ENCODE measurements at places on chromosomes 11 and 22.

GRCh38 chr11:5626196-5626595 is 1.4 kb downstream of the TRIM34 start:
- DNase-seq, result no peak

DNA sequence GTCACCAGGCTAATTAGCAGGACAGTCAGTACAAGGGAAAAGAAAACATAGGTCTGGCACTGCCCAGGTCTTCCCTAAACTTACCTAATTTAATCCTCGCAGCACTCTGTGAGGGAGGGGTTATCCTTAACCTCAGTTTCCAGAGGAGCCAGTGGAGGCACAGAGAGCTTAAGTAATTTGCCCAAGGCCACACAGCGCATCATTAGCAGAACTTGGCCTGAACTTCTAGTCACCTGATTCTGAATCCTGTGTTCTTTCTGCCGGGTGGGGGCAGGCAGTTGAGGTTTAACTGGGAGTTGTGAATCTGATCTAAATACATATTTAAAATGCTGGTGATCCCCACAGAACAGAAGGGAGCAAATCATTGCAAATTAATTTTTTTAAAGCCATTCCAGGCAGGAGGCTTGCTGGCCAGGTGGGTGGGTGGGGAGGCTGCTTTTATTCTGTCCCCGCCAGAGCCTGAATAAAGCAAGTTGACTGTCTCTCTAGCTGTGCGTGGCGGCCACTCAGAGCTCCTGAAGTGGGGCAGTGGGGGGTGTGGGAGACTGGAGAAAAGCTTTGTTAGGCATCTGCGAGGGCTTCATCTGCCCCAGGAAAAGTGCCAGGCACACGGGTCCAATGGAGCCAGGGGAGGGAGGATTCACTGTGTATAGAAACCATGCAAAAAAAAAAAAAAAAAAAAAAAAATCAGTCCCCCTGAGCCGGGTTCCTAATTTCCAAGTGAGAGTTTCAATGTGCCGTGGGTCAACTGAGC is 66.1 kb downstream of the NFAM1 start:
- no peak for DNase-seq

DNA sequence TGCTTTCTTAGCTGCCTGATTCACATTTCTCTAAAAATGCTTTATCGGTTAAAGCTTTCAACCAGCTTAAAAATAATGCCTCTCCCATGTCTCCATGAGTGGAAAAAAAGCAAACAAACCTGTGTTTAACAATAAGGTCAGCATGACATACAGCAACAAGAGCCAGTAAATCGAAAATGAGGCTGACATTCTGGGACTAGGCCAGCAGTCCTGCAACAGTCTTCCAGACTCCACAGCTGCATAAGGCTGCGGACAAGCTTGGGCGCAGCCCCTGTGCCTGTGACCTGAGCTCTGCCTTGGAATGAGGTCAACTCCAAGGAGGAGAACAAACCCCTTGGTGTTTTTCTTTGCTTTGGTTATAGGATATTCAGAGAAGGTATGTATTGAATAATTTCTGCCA is 95.5 kb downstream of the PGR start:
- no peak for DNase-seq

DNA sequence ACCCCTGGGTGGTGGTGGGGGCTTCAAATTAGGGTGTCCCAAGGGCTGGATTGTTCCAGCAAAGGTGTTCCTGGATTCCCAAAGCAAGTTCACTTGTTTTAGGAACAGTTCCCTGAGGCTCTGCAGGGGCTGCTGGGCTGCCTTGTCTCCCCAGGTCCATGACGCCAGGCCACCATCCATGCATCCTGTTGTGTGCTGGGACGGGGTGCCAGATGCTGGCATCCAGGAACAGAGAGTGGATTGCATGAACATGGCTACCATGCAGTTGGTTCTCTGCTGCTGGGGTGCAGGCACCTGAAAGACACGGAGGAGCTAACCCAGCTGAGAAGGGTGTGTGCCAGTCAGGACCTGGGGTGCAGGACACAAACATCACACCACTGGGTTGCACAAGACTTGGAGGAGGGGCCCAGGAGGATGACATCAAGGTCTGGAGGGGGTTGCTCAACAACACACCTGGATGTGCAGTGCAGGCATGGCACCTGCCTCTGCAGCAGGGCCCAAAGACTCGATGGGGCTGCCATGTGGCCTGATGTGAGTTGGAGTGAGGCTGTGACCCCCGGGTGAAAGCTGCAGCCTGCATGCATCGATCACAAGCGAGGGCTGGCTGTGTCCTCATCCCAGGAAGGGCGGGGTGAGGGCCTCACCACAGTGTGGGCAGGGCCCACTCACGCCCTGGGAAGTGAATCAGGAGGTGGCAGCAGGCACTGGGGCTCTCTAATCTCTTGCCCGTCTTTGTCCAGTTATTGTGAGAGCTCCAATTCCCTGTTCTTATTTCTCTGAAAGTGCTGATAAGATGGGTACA is 74.0 kb upstream of the CLDN5 start:
- DNase-seq, result peak; percentile 37

DNA sequence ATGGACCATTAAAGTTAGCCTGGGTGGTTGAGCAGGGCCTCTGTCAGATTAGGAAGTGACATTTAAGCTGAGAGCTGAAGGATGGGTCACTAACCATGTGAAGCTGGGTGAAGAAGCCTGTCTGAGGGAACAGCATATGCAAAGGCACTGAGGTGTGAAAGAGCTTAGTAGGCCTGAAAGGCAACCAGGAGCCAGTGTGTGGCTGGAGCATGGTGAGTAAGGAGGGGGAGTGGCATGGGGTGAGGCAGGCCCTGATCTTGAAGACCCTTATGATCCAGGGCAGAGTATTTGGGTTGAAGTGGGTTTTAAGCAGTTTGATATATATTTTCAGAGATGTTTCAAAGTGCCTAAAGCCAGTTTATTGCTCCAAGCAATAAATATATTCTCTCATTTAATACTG is 48.8 kb downstream of the PARVA start:
- DNase-seq, result no peak

Data from hematopoietic multipotent progenitor cell treated with erythropoietin and hydrocortisone succinate and interleukin-3 and kit ligand, for 8 days (in vitro differentiated cells).